ENCODE measurements at places on chromosomes 16 and 17.

- DNase-seq, result no peak
Measured at GRCh38 chr16:74582970-74583369, 23.9 kb downstream of the GLG1 start.

- no peak for DNase-seq
Measured at GRCh38 chr17:46771561-46772474, 46.7 kb downstream of the WNT3 start.

GRCh38 chr17:83151442-83152226, 72.2 kb downstream of the METRNL start:
- DNase-seq, result no peak

GRCh38 chr17:80664217-80664790, 119.7 kb downstream of the RPTOR start:
- DNase-seq, result no peak

DNA sequence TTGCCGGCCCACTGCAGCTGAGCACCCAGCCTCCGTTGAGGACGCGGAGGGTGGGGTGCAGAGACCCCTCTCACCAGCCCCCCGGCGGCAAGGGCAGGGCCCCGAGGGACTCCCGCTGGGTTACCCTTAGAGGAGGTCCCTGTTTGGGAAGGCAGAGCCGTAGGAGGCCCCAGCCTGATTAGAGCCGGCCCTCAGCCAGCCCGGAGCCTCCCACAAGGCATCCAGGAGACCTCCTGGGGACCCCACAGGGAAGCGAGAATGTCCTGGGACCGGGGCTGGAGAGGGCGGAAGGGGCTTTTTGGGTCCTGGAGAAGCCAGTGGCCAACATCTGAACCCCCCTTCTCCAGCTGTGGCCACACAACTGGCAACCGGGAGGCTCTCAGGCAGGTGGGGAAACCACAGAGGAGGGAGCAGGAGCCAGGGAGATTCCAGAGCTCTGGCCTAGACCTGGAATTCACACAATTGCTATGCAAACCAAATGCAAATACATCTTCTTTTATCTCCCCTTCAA, 21.7 kb upstream of the SP6 start:
- no peak for DNase-seq

- DNase-seq, result no peak
Measured at GRCh38 chr16:49049191-49049590, 232.4 kb downstream of the CBLN1 start.

Data from CD4-positive, alpha-beta T cell treated with Interleukin-15 for 4 hours (primary cell).